ENCODE measurements at places on chromosomes 5 and 9.

DNA sequence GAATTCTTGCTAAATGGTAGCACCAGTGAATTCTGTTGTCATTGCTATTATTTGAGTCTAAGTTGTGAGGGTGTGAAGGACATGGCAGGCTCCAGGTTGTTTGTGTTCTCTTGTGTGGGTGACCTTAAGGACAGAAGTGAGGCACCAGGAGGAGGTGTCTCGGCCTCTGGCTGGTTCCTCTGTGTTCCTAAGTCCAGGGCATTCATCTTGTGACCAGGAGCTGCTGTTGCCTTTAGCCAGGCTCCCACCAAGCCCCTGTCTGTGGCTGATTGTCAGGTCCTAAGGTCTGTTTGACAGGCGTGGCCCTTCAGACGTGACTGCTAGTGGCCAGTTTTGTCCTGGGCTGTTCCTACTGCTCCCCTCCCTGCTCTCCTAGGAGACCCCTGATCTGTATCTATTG lies 89.4 kb downstream of the ANGPTL2 start:
- no peak for DNase-seq

GRCh38 chr9:128026773-128027541 lies 40.2 kb downstream of the NAIF1 start:
- DNase-seq: no peak

- DNase-seq: peak; percentile 54
Observed at GRCh38 chr5:150644058-150644457, 3.6 kb downstream of the SYNPO start.

- DNase-seq: no peak
Observed at GRCh38 chr9:97963232-97963631, 19.9 kb upstream of the ANP32B start.

DNA sequence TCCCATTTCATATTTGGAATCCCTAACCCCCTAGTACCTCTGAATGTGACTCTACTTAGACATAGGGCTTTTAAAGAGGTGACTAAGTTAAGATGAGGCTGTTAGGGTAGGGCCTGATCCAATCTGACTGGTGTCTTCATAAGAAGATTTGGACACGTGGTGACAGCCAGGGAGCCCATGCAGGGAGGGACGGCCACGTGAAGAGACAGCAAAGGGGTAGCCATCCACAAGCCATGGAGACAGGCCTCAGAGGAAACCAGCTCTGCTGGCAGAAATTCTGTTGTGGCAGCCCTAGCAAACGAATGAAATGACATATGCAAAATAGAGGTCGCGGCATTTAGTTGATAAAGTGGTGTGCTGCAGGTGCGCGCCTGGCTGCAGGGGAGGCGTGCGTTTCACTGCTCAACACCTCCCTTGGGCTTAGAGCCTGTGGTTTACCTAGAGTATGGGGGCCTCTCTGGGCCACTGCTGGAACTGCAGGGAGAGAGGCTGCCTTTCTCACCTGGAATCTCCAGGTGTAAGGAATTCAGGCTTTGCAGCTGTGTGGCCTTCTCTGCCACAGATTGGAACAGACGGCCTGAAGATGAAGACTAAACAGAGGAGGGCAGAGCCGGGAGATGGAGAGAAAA lies 7.1 kb upstream of the AFAP1L1 start:
- DNase-seq: peak; percentile 75

- no peak for DNase-seq
Observed at GRCh38 chr5:41851116-41851515, 19.1 kb downstream of the OXCT1 start.

DNA sequence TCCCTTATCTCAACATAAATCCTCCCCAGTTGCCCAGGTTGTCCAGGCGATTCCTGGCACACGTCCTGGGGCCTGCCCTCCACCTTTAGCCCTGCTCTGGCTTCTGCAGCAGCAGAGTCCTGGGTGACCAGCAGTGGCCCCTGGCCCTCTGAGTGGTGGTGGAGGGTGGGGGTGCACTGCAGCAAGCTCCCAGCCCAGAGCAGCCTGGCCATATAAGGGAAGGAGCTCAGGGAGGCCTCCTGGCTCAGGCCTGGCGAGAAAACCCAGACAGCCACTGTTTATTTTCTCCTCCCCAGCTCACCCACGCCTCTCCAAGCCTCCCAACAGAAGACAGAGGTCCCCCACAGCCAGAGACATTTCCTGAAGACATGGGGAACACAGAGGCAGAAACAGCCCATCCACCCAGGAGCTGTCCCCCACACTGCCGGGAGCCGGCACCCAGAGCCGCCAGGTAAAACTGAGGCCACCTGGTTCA lies 44.7 kb upstream of the IL17B start:
- no peak for DNase-seq

- DNase-seq: peak; percentile 69
Observed at GRCh38 chr5:35117967-35118366, 70.2 kb upstream of the AGXT2 start.

- peak; percentile 67 for DNase-seq
Observed at GRCh38 chr9:127214421-127215267, 49.9 kb upstream of the GARNL3 start.

- DNase-seq: peak; percentile 51
Observed at GRCh38 chr9:75027187-75028107, 646 bp downstream of the CARNMT1 start.

GRCh38 chr5:141874262-141874964 lies 3.8 kb downstream of the PCDH1 start:
- DNase-seq: no peak

DNA sequence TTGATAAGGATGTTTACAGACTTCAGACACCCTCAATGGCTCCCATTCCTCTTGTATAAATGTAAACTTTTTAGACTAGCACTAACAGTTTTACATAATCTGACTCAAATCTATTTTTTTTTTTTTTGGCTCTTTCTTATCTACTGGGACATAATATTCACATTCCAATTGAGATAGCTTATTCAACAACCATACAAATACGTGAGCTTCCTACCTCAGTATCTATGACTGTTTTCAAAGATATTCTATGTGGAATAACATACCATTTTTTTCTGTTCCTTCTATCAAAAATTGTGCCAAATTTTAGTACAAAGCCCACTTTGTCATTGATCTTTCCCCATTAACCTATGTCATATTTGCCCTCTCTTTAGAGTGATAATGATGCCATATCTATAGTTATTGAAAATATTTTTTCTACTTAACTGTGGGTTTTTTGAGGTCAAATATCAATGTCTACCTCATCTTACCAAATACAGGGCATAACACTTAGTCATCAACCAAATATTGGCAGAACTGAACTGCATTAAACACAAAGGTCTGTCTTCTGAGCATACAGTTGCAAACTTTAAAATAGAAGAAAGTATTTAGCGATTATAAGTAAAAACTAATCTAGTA lies 482.6 kb downstream of the PTPRD start:
- no peak for DNase-seq

DNA sequence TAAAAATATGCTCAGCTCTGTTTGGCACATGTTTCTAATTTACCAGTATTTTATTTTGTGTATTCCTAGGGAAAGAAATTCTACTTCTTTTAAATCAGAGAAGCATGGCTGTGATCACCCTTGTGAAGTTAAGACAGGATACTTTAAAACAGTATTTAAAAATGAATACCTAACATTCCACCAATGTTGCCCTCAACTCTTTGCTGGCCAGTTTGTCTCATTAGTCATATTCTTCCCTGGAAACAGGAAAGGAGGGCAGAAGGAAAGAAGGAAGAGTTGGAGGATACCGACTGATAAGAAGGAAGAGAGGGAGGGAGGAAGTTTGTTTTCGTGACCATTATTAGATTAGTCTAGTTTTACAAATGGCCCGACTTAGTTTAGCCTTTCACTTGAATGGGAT lies 137.4 kb downstream of the PLK2 start:
- peak; percentile 70 for DNase-seq

All from kidney tubule cell (primary cell).